Fibroblast of skin of scalp (primary cell): ENCODE measurements at places on chromosomes 12 and 14.
A peak's percentile ranks its signal among the peaks of the same experiment; 100 is the strongest.

DNA sequence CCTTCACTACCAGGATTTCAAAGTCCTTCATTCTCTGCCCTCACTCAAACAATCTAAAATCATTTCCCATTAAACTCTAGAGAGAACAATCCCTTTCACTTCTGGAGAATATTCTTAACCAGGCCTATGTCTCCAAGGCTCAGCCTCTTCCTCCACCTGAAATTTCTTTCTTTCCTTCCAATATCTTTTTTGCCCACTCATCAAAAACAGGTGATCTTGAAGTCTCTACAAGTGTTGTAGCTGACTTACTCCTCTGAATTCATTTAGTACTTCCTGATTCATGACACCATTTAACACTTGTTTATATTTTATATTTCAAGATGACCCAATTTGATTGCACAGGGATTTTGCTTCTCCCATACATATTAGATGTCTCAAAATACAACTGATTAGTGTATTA, 66.7 kb upstream of the PDZRN4 start:
- no peak for DNase-seq

GRCh38 chr14:84927096-84927827, 602.7 kb upstream of the FLRT2 start:
- peak; percentile 29 for DNase-seq

DNA sequence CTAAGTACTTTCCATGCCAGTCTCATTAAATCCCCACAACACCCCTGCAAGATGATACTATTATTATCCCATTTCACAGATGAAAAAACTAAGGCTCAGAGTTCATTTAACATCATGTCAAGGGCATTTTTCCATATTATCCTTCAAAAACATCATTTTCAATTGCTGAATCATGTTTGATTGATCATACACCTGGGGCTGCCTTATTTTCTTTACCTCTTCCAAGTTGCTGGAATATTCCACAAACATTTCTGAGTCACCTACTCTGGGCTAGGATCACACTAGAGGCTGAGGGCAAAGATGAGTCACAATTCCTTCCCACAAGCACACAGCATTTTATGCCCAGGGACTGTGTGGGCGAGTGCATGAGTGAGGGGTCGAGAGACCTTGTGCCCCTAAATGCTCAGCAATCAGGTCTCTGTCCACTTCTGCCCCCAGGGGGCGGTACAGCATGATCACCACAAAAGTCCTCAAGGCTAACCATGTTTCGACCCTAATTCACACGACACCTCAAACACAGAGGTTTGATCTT, 14.1 kb upstream of the TMEM119 start:
- peak; percentile 80 for DNase-seq

DNA sequence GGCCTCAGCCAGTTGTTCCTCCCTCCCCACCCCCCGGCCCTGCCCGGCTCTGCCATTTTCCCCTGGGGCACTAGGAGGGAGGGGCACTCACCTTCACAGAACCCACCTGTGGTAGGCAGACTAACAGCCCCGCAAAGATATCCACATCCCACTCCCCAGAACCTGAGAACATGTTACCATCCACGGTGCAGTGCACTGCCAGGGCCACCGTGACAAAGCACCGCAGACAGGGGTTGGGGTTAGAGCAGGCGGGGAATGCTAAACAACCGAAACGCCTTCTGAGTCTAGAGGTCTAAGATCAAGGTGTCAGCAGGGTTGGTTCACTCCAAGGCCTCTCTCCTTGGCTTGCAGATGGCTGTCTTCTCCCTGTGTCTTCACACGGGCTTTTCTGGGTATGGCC, 57.4 kb upstream of the NCOR2 start:
- no peak for DNase-seq

- no peak for DNase-seq
These were observed 332.3 kb downstream of the TMEM121 start for GRCh38 chr14:105858676-105859025.

DNA sequence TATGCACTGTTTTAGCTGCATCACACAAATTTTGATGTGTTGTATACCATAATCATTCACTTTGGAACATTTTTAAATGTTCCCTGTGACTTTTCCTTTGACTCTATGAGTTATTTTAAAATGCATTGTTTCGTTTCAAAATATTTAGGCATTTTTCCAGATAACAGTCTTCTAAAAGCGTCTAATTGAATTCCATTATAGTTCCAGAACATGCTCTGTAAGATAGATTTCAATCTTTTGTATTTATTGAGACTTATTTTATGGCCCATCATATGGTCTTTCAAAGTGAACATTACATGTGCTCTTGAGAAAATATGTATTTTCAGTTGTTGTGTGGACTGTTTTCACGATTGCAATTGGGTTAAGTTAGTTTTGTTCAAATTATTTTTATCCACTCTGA, 98.7 kb upstream of the ARHGAP5 start:
- DNase-seq = no peak

GRCh38 chr12:4293299-4293965, 19.9 kb downstream of the CCND2 start:
- no peak for DNase-seq

- DNase-seq = no peak
These were observed 60.8 kb downstream of the ZNF664 start for GRCh38 chr12:124033859-124034258.

DNA sequence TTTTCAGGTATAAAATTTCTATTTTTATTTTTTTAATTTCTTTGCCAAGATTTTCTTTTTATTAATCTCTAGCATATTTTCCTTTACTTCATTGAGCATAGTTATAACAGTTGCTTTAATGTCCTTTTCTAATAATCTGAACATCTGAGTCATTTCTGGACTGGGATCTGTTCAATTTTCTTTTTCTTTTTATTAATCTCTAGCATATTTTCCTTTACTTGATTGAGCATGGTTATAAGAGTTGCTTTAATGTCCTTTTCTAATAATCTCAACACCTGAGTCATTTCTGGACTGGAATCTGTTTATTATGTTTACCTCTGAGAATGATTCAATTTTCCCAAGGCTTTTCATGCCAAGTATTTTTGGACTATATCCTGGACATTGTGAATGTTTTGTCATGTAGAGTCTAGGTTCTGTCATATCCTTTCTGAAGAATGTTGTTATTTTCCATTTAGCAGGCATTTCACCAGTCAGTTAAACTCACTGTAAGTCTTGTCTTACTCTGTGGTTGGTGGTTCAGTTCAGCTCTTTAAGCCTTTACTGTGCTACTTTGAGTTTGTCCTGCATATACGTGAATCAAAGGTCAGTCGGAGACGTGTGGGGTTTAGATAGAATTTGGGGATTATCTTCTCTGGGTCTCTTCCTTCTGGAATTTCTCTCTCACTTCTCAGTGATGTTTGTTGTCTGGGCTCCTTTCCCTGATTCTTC, 20.3 kb downstream of the TTC6 start:
- no peak for DNase-seq

- DNase-seq = no peak
These were observed 7.7 kb downstream of the CCDC184 start for GRCh38 chr12:48191096-48191495.

GRCh38 chr14:89399594-89400068, 17.4 kb downstream of the FOXN3 start:
- DNase-seq = peak; percentile 79

- DNase-seq = no peak
These were observed 191.9 kb downstream of the EPS8 start for GRCh38 chr12:15597125-15597830.

DNA sequence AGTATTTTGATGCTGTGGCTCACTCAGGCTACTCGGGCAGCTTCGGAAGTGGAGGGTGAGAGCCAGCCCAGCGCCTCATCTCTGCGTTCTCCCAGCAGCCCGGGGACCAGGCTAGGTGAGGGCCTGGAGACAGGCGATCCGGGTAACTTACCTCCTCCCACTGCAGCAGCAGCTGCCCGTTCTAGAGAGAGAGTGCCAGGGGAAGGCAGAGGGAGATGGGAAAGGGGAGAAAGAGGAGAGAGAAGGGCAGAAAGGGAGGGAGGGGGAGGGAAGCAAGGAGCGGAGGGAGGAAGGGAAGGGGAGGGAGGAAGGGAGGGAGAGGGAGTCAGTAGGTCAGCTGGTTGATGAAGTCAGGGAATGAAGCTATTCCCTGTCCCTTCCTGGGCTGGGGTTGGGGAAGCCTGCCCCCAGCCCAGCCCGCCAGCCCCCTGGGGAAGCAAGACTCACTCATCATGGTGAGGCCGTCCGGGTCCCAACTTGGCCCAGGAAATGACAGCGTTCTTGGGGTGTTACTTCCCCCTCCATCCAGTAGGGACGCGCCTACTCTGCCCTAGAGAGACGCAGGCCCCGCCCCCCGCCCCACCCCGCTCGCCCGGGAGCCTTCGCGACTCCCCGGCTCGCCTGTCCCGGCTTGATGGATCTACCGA, at the start of gene IFI27L2:
IFI27L2 (minus strand) TSS at position 494 of the 647 bp plus-strand sequence; CDS start at position 454, 40 bp downstream.
- peak; percentile 88 for DNase-seq

- DNase-seq = no peak
These were observed 117.7 kb upstream of the FUT8 start for GRCh38 chr14:65294816-65295215.

DNA sequence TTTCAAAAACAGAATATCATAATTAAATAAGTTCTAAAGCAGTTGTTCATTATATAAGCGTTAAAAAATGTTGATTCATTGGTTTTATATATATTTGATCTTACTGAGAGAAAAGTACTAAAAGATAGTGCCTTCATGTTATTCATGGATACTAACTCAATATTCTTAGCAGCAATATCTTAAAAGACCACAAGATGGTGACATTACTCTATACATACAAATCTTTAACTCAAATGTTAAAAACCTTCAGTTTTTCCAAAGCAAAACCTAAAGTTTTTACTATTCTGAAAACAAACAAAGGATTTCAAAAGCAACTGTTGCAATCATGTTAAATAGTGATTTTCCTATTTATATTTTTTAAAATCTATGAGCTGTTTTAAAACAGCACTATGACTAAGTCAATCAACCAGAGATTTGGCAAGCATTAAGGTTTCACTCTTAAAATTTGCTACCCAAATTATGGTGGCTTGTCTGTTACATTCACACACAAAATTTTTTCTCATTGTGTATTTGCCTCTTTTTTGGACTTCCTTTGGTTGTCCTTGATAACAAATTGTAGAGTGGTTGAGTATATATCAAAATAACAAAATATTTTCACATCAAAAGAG, 50.1 kb upstream of the RERGL start:
- peak; percentile 47 for DNase-seq

DNA sequence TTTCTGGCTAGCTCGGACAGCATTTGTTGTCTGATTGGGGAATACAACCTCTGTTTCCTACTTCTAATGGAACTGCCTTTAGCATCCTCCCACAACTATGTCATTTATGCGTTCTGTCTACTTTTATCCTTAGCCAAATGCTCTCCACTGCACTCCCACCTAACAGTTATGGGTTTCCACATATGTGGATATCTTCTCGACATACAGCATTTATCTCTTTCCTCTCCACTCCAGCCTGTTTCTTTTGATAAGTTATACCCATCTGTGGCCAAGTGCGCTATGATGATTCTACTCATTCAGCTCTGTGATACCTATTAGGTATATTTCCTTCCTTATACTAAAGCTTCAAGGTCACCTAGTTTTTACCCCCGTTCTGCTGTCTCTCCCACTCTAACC, 122.2 kb upstream of the NAP1L1 start:
- no peak for DNase-seq

- no peak for DNase-seq
These were observed 630 bp downstream of the PLEKHH1 start for GRCh38 chr14:67533754-67534085.

- peak; percentile 52 for DNase-seq
These were observed 412 bp upstream of the SNW1 start for GRCh38 chr14:77761205-77761931.
